ENCODE measurements at places on chromosomes 6 and 20.
A peak's percentile ranks its signal among the peaks of the same experiment; 100 is the strongest.

- no peak for DNase-seq
Observed at GRCh38 chr20:33015700-33016580, 8.4 kb downstream of the BPIFB2 start.

- DNase-seq: no peak
Observed at GRCh38 chr6:55282115-55282514, 45.2 kb upstream of the GFRAL start.

- DNase-seq: no peak
Observed at GRCh38 chr6:105967917-105968602, 118.1 kb upstream of the PRDM1 start.

GRCh38 chr20:21398109-21399004, 1.0 kb upstream of the NKX2-4 start:
- no peak for DNase-seq

- no peak for DNase-seq
Observed at GRCh38 chr6:122770835-122771601, 8.5 kb upstream of the FABP7 start.

DNA sequence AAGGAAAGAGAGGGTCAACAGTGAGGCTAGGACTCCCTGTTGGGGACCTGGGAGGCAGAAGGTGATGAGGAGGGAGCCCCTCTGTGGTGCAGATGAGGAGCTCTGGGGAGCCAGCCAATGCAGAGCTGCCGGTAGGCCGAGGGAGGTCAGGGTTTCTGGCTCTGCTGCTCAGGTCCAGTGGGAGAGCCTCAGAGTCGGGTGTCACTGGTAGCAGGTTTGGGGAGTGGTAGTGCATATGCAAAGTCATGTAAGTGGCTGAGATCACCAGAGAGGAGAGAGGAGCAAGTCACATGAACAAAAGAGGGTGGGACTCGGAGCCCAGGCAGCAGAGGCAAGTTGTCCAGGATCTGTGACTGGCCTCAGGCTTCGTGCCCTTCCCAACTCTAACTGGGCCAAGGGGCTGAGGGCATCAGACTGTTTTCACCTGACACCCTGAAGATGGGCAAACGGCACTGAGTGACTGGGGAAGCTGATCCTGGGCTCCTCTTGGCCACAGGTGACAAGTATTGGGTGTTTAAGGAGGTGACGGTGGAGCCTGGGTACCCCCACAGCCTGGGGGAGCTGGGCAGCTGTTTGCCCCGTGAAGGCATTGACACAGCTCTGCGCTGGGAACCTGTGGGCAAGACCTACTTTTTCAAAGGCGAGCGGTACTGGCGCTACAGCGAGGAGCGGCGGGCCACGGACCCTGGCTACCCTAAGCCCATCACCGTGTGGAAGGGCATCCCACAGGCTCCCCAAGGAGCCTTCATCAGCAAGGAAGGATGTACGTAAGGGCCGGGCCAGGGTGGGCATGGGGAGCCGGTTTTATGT, 6.6 kb downstream of the MMP24OS start:
- DNase-seq: no peak

GRCh38 chr6:75830959-75831885, 82.2 kb downstream of the MYO6 start:
- DNase-seq: no peak

- DNase-seq: no peak
Observed at GRCh38 chr6:116682334-116682712, 1.3 kb downstream of the KPNA5 start.

DNA sequence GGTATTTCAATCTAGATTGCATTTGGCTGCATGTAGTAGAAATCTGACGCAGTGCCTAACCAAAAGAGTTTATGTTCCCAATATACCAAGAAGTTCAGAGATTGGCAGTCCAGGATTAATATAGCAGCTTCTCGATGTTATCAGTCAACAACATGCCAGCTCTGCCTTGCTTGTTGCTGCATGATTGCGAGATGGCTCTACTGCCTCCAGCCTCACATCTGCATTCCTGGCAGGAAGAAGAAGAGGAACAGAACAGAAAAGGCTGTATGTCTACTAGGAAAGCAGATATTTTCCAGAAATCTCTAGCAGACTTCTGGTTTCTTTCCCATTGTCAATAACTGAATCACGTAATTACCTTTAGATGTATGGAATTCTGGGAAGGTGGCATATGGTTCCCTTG, 60.8 kb downstream of the SLC35D3 start:
- DNase-seq: no peak

GRCh38 chr6:119347466-119348095, 2.0 kb downstream of the MAN1A1 start:
- DNase-seq: no peak

GRCh38 chr6:118296129-118296901, 251.8 kb upstream of the PLN start:
- DNase-seq: no peak

GRCh38 chr20:37384683-37385174, 38.8 kb downstream of the SRC start:
- DNase-seq: peak; percentile 77

GRCh38 chr6:4008324-4009047, 70.5 kb downstream of the FAM217A start:
- no peak for DNase-seq

GRCh38 chr20:3164763-3165410, 5.2 kb upstream of the FASTKD5 start:
- DNase-seq: peak; percentile 40

- DNase-seq: peak; percentile 50
Observed at GRCh38 chr6:143941852-143942627, 66.0 kb downstream of the PLAGL1 start.

DNA sequence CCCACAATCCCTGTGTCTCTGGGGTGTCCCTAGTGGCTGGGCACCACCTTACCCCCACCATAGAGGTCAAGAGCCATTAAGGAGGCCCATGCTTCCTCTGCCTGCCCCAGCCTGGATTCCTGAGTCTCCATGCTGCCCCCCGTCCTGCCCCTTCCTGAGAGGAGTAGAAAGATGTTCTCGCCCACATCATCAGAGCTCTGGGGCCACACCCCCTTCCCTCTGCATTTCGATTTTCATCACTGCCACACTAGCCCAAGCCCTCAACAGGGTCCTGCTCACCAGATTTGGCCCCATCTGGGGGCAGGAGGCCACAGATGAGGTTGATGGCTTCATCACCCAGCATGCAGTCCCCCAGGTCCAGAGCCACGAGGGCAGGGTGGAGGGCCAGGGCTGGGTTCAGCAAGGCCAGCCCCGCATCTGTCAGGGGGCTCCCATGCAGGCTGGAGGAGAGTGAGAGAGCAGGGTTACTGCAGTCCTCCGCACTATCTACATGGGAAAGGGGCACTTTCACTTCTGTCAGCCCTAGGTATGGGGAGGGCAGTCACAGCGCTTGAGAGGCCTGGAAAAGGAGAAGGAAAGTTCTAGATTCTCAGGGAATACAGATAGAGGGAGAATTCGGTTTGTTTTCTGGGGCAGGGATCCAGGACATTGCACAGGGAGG, 1.5 kb downstream of the LRRC73 start:
- no peak for DNase-seq

DNA sequence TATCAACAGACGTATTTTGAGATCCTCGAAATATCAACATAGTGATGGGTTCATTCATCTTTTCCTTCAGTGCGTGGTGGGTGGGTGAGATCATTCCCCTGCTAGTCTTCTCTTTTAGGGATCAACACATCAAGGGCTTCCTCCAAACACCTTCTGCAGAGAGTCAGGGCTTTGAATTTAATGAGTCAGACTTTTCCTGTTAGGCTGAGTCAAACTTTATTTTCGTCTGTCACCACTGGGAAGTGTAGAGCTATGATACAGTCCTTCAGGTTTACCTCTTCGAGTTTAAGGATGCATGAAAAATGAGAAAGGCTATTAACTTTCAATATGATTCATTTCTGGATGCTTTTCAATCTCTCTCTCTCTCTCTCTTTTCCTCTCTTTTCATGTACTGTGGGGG, 189.1 kb downstream of the BMP2 start:
- DNase-seq: no peak

GRCh38 chr6:14454473-14454775, 336.9 kb downstream of the CD83 start:
- DNase-seq: no peak

- DNase-seq: no peak
Observed at GRCh38 chr6:163712566-163712961, 298.0 kb downstream of the QKI start.

DNA sequence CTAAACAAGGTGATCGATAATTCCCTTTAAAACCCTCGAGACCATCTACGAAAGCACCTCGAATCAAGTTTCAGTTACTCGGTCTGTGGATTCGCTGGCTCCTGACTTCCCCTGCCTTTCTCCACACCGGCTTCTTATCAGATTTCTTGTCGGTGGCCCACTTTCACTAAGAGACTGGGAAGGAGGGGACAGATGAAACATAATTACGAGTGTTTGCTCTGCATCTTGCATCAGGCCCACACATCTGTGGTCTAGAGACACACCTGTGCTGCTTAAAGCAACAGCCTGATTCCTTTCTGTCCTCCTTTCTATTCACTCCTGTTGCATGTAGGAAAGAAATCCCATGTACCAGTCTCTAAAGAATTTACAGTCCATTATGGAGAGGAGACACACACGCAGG, 37.7 kb downstream of the INSM1 start:
- DNase-seq: no peak

DNA sequence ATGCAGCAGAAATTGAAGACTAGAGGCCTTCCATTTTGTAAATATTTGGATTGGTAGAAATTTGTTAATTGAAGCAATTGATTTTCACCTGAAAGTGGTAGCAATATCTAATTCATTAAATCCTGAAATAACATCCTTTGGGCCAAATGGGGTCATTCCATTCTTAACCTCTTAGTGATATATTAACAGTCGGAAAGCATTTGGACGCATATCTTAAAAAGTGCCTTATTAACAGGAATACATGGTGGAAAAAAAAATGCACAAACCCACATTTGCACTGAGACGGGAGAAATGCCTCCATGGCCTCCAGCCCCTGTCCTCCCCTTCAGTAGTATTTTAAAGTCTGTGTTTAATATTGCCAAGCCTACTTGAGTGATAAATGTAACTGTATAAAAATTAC, 205.5 kb downstream of the TFAP2B start:
- no peak for DNase-seq

GRCh38 chr6:70627500-70628254, 40.0 kb upstream of the SMAP1 start:
- no peak for DNase-seq

GRCh38 chr6:161486361-161487216, 212.7 kb upstream of the AGPAT4 start:
- peak; percentile 27 for DNase-seq

DNA sequence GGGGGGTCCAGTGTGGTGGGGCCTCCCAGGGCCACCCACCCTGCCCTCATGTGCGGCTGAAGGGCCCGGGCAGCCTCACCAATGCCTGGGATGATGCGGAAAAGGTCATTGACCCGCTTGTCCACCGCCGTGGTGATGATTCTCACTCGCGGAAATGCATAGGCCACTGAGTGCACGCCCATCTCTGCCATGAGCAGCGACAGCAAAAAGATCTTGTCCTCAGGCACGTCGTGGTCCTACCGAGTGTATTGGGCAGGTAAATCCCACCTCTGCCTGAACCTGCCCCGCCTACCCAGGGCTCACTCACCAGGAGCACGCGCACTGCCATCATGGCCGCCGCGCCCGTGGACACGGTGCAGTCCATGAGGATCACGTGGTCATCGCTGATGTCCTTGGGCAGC, 16.1 kb downstream of the UCKL1 start:
- DNase-seq: no peak

DNA sequence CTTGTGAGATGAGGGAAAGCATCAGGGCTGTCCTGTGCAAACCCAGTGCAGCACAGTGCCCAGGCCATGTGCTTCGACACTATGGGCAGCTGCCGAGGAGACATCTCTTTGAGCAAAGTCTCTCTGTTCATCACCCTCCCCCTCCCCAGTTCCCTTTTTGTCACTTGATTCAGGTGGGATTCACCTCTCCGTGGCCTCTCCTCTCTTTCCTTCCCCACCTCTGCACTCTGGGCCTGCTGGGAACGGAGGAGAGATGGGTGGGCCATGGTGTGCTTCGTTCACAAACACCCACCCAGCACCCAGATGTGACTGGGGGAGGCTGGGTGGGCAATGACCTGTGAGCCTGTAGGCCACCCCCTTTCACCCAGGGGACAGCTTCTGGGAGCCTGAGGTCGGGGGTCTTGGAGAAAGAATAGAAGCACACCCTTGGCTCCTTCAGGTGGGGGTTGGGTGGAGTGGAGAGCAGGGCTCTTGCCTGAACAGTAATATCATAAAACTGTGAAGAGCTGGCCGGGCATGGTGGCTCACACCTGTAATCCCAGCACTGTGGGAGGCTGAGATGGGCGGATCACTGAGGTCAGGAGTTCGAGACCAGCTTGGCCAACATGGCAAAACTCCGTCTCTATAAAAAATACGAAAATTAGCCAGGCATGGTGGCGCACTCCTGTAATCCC, 33.5 kb upstream of the DLGAP4 start:
- DNase-seq: no peak

DNA sequence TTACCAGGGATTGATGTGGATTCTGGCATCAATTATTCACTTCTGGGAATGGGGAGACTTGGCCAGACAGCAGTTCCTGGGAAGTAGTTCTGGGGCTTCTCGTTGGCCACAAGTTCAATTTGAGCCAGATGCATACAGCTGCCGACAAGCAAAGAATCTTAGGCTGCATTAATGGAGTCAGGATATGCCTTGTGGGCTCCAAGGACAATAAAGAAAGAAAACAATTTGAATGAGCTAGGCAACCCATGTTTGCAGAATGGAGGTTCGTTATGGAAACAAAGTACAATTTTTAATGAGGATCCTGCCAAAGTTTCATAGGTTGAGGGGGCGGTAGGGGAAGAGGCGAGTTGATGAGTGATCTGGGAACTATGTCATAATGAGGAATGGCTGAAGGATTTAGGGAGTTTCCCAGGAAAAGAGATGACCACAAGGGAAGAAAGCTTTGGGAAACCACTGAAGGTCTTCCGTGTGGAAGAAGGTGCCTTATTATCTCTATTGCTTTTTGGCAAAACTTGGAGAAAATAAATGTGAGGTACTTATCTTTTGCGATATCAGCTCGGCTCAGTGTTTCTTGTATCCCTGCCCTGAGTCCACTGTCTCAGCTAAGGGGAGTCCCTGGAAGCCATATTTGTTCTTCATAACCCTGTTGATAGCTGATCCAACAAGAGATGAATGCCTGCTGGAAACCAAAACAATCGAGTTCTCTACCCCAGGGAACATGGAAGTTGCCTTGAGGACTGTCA, 181.0 kb upstream of the ZNF217 start:
- peak; percentile 63 for DNase-seq

DNA sequence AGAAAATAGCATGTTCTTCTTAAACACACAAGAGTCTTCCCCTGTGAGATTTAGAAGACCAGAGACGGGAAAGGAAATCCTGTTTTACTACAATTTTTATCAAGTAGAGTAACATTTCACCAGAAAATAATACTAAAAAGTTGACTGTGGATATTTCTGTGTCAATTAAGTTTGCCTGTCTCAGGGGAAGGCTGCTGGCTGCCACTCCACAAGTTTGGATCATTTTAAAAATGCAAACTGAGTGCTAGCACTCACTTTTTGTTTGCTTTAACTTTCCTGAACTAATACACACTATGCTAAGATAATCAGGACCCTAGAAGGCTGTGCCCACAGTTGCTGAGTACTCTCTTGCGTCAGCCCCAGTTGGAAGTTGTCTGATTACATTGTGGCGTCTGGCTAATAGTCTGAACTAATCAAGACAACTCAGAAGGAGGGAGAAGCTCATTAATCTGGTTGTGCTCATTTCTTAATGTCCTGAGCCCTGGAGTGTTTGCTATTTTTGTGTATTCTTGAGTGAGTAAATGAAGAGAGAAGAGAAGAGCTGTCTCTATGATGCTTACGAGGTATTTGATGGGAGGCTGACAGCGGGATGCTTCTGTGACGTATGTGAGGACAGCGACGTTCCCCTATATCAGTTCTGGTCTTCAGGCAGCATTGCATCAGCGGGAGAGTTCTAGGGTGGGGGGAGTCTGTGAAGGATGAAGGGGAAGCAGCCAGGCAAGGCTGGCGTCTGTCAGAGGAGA, 664.2 kb downstream of the QKI start:
- DNase-seq: no peak

Measured in 8988T (cell line).